HEK293T (cell line): ENCODE measurements at places on chromosomes 11 and 22.

- DNase-seq = no peak
Measured at GRCh38 chr22:32000181-32000580, 42.9 kb upstream of the SLC5A1 start.

DNA sequence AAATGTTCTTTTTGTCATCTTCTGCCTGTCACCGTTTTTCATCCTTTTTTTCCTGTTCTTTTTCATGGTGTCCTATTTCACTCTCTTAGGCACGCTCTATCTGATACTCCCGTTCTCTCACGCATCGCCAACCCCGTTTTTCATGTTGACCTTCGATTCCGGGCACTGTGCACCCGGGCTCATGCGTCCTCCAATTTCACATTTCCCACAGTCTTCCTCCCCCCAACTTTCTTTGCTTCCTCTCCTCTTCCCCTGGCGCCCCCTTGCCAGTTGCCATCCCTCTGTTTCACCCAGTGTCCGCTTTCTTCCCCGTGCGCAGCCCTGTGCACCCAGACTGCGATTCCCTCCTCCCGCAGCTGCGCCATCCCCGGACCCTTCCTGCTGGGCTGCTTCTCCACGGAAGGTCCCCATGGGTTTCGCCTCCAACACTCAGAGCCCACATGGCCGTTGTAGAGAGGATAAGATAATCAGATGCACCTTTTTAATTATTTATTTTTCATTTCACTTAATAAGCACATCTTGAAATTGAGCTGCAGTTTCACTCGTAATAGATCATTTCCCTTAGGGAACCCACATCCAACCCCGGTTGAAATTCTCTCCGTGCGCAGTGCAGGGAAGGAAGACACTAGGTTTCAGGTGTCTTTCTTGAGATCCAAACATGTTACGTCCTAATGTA is 791.1 kb downstream of the NTM start:
- DNase-seq = no peak

GRCh38 chr11:88384004-88384668 is 46.6 kb upstream of the CTSC start:
- DNase-seq = no peak

- no peak for DNase-seq
Measured at GRCh38 chr22:42561856-42562255, 8.1 kb downstream of the SERHL2 start.

DNA sequence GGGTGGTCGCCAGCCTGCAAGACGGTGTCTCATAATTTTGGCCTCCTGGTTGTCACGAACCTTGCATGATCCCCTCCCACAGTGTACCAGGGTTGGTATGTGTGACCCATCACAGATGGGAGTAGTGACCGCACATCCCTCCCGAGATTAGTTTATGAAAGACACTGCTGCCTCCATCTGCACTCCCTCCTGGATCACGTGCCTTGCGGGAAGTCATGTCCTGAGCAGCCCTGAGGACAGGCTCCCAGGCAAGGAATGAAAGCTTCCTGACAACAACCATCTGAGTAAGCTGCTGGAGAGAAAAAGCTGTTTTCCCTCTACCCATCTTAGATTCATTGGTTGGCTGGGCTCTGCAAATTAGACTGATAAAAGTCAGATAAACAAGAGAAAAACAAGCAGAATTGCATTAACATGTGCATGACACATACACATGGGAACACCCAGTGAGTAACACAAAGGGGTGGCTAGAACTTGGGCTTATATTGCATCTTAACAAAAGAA is 14.4 kb upstream of the PAMR1 start:
- DNase-seq = no peak

- no peak for DNase-seq
Measured at GRCh38 chr11:73295996-73296318, 12.1 kb upstream of the ARHGEF17 start.

GRCh38 chr11:22049276-22049675 is 143.6 kb upstream of the ANO5 start:
- no peak for DNase-seq

GRCh38 chr11:2586793-2587131 is 113.0 kb downstream of the KCNQ1OT1 start:
- DNase-seq = no peak

GRCh38 chr11:80856066-80856465 is 1415.2 kb upstream of the TENM4 start:
- no peak for DNase-seq

GRCh38 chr11:99513368-99513767 is 492.6 kb downstream of the CNTN5 start:
- no peak for DNase-seq

DNA sequence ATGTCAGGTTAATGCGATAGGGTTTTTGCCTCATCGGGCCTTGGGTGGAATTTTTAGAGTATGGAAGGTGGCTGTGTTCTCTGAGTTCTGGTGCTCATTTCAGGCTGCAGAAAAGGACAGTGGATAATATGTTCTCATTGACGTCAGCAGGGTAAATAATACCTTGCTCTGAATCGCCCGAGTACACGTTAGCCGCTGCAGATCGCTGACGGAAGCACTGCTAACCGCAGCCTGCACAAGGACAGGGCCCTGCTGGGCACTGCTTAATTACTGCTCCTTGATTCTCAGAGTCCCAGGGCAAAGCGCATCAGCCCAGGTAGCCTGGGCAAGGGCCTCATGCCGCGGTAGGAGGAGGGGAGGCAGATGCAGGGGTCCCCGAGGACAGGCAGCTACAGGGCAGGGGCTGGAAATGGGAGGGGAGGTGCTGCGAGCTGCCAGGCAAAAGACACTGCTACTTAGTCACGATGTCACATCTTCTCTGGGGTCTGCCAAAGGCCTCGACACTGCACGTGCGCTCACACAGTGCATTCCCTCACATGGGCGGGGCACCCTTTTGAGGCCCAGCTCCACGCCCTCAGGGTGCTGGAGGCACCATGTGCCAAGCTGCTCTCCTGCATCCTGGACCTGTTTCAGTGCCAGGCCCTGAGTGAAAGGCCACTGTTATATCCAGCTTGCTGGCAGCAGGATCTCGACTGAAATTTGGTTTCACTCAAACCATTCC is 35.2 kb downstream of the PPP2R1B start:
- DNase-seq = peak; percentile 38

GRCh38 chr11:99327527-99327926 is 306.8 kb downstream of the CNTN5 start:
- no peak for DNase-seq

- no peak for DNase-seq
Measured at GRCh38 chr11:11500744-11501487, 120.9 kb downstream of the GALNT18 start.

- peak; percentile 88 for DNase-seq
Measured at GRCh38 chr11:62881579-62882430, 1.1 kb downstream of the SLC3A2 start.

- DNase-seq = peak; percentile 56
Measured at GRCh38 chr11:83241291-83241946, 44.7 kb downstream of the CCDC90B start.

GRCh38 chr11:19905280-19905853 is 192.7 kb downstream of the NAV2 start:
- DNase-seq = peak; percentile 66

DNA sequence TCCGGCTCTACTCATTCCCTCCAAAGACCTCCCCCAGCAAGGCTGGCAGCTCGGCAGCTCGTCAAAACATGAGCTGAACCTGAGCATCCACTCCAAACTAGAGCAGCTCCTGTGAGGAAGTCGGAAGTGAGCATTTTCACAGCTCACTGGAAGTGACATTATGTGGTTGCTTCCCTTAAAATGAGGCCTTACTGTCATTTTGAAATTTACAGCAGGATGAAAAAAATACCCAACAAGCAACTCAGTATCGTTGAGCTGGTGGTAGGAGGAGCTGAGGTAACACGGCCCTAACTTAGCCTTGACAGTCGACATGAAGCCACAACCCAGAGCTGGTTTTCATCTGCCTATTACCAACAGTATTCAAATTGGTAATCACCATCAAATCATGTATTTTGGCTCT is 38.0 kb upstream of the ARFGAP3 start:
- no peak for DNase-seq

GRCh38 chr22:41561335-41561734 is 525 bp downstream of the CSDC2 start:
- DNase-seq = no peak

GRCh38 chr22:23145878-23146470 is 697 bp downstream of the RAB36 start:
- DNase-seq = no peak

DNA sequence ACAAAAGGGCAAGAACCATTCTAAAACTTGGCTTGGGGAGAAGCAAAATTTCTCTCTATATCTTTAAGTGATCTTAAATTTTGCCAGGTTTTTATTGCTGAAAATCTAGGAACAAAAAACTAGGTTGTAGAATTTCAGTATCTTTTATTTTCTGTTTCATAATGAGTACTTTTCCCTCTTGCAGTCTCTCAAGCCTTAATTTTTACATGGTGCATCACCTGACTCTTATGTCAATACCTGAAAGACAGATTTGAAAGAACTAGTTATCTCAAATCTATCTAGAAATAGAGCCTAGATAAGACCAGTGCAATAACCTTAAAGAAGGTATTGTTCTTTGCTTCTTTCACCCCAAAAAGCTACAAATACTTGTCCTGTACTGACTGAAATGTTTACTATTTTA is 122.1 kb downstream of the TRIM44 start:
- no peak for DNase-seq

GRCh38 chr11:108961095-108961494 is 296.2 kb downstream of the DDX10 start:
- no peak for DNase-seq

DNA sequence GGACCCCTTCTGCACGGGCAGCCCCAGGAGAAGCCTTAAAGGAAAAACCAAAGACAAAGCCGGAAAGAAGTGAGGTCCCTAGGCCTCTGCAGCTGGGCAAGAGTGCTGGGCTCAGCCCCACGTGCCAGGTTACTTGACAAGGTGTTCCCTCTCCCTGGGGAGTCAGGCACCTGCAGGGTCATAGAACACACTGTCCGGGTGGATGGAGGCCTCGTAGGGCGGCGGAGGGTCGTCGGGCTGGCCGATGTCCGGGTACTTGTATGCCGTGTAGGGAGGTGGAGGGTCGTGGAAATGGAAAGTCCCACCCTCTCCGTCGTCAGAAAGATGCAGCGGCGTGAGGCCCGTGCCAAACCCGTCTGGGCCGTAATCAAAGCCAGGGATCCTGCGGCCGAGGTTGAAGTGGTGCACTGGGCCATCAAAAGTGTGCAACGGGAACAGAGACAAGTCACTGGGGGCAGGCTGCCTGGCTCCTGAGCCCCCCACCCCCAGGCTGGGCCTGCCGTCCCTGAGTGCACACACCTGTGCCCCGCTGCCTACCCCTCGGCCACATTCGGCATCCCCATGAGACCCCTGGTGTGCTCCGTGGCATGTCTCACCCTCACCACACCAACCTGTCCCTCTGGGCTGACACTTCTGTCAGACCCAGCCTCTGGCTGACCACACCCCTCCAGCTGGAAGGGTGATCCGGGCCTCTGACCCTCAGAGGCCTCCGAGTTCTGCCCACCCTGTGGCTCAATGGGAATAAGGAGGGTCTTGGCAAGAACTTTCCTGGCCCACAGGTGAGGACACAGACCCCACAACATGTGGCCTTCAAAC is 81.1 kb downstream of the DGCR2 start:
- DNase-seq = no peak

- DNase-seq = peak; percentile 17
Measured at GRCh38 chr11:96393753-96394348, 4.0 kb downstream of the JRKL start.

GRCh38 chr11:126834573-126834972 is 166.0 kb downstream of the KIRREL3 start:
- DNase-seq = no peak

GRCh38 chr22:45904236-45904635 is 72.7 kb downstream of the WNT7B start:
- DNase-seq = no peak

- DNase-seq = no peak
Measured at GRCh38 chr11:561148-562003, 606 bp downstream of the RASSF7 start.

DNA sequence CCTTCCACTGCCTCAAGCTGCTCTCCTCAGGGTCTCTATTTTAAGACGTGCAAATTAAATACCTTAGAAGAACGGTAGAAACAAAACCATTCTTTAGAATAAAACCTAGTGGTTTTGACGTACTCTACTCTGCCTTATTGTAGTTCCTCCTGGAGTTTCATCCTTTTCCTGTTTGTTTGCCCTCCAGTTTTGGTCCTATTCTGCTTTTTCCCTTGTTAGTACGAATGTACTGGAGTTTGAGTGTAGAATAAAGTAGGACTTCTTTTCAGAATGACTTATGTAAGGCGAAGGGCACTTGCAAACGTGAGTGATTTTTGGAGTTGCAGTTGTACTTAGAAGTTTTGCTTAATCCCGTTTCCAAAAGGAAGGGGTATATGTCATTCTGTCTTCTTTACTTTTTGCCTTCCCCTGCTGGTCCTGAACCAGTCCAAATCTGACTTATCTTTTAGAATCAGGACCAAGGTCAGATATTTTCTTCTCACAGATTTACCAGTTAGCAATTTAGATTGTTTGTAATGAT is 1.4 kb downstream of the SIK2 start:
- DNase-seq = no peak

DNA sequence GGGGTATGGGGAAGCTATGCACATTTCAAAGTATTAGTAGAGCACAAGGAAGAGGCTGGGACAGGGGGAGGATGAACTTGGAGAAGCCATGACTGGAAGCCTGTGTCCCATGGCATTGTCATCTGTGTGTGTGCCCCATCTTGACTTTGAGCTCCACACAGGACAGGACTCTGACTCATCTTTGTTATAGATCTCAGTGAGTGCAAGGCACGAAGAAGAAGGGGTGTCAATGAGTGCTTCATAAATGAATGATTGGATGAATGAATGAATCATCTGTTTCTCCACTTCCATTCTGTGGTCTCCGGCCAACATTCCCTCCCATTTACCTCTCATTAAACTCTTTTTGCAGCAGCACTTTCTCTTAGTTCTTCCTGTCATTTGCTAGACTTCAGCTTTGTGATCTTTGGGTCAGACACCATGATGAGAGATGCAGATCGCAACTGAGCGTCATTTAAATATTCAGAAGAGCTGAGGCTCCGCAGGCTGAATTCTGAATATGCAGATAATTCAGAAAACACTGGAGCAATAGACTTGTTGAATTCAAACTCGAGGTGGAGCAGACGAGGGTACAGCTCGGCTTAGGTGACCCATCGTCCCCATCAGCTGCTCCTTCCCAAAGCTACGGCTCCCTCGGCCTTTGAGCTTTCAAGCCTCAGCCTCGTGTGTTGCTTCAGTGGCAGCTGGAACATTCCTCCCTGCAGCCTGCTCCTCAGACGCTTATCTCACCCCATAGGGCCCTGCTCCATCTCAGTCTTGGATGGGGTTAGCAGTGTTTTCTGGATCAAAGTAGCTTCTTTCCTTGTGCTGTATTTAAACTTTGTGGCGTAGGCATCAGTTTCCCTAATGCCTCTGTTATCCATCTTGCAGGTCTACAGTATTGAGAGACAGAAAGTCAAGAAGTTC is 30.8 kb downstream of the APOL3 start:
- DNase-seq = no peak

DNA sequence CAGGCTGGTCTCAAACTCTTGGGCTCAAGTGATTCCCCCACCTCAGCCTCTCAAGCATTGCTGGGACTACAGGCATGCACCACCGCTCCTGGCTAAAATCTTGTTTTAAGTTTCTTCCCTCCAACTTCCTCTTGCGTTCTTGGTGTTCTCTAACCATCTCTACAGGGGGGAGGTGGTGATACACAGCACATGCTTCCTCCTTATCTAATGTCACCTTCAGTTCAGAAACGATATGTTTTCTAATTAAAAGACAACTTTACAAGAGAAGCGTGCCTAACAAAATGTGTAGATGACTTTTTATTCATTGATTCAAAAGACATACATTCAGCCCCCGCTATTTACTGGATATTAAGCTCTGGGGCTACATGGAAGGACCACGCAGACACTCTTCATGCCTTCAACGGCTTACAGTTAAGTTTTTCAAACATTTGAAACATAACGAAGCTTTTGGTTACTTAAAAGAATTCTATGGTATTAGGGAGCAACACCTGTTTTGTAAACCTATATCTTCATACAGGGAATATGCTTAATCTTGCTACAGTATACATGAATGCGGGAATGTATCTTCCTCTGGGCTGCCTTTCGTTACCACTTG is 933 bp upstream of the DLAT start:
- DNase-seq = no peak
